ENCODE measurements at places on chromosomes 12 and 14. TPM values are rescaled to one million over a fixed set of nuclear protein-coding genes. Genes with fewer than 3 reads are reported as not detected.

DNA sequence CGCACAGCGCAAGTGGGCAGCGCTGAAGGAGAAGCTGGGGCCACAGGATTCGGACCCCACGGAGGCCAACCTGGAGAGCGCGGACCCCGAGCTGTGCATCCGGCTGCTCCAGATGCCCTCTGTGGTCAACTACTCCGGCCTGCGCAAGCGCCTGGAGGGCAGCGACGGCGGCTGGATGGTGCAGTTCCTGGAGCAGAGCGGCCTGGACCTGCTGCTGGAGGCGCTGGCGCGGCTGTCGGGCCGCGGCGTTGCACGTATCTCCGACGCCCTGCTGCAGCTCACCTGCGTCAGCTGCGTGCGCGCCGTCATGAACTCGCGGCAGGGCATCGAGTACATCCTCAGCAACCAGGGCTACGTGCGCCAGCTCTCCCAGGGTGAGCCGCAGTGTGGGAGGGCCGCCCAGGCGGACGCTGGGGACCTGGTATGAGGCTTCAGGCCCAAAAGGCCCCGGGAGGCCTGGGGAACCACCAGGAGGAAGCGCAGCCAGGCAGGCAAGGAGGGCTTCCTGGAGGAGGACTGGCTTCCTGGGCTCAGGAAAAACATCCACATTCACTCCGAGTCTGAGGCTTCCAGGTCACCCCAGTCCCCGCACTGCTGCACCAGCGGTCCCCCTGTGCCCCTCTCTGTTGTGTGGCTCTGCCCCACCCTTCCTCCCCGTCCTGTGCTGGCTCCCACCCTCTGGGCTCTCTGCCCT is 12.1 kb downstream of the INF2 start:
- no peak for DNase-seq

GRCh38 chr14:54882521-54882920 is 20.1 kb downstream of the GCH1 start:
- DNase-seq: no peak

Gene KRT85
- 98.6 TPM for total RNA-seq

Gene GLRX5
- 38.5 TPM for total RNA-seq

Gene INF2
- 25.7 TPM for total RNA-seq

Gene TAS2R8
- not detected for total RNA-seq

Gene SLC24A4
- 0.49 TPM for total RNA-seq

Gene RNASE2
- total RNA-seq: 6.1 TPM

Gene DBX2
- total RNA-seq: 0.10 TPM

Gene P2RX7
- total RNA-seq: 4.2 TPM
